Peyer's patch (tissue), 4 donors: ENCODE measurements at places on chromosomes 5 and 9.

GRCh38 chr5:149959406-149960236, 937 bp upstream of the SLC26A2 start:
- DNase-seq = peak; percentile 24

DNA sequence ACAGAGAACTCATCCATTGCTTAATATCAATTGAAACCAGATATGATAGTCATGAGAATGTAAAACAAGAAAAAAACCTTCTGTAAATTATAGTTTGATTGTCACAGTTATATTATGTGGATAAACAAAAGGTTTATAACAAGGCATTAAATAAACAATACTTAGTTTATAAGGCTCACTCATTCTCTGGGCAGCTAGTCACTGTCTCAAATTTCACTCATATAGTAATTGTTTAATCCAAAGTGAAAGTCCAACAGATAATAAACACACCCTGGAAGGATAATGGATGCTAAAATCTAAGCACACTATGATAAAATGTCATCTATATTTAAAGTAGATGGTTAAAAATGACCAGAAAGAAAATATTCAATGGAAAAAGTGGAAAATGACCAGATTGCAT, 30.8 kb upstream of the SLC12A2 start:
- no peak for DNase-seq

DNA sequence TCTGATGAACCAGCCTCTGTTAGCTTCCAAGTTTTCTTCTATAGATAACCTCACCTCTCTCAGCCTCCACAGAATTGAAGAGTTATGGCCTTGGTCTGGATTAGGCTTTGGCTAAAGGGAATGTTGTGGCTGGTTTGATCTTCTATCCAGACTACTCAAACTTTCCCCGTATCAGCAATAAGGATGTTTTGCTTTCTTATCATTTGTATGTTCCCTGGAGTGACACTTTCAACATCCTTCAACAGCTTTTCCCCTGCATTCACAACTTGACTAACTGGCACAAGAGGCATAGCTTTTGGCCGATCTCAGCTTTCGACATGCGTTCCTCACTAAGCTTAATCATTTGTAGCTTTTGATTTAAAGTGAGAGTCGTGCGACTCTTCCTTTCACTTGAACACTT, 28.1 kb upstream of the GNE start:
- DNase-seq = no peak

DNA sequence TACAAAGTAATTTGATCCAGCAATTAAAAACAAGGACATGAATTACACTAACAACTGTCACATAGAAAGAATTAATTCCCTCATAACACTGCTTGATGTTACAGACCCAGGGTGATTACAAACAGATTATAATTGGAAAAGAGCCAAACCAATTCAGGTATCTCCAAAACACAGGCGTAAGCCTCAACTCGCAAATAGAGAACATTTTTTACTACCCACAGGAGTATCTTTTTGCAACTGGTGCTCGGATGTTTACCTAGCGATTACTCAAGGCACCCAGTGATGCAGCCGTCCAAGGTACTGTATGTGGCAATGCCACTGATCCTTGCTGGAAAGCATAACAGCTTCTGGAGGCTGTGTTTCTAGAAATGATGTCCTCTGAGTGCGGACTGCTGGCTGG, 386.1 kb upstream of the KIF2A start:
- DNase-seq = no peak

DNA sequence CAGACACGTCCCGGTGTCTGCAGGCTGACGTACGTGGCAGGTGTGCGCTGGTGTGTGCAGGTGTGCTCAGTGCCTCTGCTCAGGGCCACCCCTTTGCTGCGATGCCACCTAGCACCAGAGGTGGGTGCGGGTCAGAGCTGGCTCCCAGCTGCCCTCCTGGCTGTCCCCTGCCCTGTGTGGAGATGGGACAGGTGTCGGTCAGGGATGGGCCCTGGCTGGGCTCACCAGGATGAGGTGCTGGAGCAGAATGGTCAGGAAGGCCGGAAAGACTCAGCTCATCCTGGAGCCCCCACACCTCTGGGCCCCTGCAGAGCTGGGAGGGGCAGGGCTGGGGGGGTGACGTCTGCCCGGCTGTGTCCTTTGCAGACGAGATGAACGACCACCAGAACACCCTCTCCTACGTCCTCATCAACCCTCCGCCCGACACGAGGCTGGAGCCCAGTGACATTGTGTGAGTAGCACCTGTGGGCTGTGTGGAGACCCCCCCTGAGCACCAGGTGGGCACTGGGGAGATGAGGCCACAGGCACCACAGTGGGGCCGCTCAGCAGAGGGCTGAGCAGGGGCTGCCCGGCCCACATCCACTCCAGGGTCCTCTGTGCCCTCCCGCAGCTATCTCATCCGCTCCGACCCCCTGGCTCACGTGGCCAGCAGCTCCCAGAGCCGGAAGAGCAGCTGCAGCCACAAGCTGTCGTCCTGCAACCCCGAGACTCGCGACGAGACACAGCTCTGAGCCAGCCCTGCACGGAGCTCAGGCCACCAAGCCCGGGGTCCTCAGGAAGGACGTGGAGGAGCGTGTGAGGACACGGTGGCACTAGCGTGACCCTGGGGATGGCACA, 89.7 kb downstream of the KCNT1 start:
- no peak for DNase-seq

DNA sequence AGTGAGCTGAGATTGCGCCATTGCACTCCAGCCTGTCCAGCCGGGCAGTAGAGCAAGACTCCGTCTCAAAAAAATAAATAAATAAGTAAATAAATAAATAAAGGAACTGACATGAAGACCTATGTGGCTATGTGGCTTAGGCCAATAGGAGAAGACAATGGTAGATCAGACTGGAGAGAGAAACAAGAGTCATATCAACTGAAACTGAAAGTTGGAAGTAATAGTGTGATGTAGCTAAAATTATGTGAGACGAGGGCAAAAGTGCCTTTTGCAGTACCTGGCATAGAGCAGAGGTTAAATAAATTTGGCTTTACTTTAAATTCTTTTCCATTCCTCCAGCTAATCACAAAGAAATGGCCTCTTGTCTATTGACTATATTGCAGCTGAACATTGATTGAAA, 7.3 kb downstream of the FBP2 start:
- no peak for DNase-seq

DNA sequence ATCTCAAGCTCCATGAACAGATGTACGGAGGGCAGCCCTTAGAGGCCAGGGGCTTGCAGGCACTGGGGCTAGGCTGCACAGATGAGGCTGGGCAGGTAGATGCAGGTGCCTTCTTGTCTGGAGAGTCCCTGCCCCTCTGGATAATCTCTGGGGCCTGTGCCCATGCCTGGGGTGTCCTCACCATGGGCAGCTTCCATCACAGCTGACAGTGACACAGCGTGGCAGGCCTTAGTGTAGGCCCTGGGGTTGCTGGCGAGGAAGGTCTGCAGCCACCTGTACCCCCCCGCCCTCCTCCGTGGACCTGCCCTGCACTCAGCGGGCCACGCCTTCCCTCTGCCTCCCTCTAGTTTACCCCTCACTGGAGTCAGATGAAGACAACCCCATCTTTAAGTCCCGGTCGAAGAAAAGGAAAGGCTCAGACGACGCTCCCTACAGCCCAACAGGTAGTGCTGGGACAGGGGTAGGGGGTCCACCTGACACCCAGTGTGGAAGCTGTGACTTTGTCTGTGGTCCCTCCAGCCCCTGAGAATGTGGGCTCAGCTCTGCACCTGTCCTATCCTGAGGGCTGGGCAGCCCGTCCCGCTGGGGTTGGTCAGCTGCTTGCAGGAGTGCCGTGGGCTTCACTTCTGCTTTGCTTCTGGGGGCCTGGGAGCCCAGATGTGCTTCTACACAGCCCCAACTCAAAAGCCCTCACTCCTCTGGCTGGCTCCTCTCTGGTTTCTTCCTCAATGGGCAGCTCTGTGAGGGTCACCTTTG, 98.4 kb downstream of the PHF2 start:
- DNase-seq = peak; percentile 41

- no peak for DNase-seq
Observed at GRCh38 chr5:125186911-125187375, 440.5 kb upstream of the ZNF608 start.

- DNase-seq = no peak
Observed at GRCh38 chr5:124001036-124001615, 489.1 kb downstream of the CSNK1G3 start.

DNA sequence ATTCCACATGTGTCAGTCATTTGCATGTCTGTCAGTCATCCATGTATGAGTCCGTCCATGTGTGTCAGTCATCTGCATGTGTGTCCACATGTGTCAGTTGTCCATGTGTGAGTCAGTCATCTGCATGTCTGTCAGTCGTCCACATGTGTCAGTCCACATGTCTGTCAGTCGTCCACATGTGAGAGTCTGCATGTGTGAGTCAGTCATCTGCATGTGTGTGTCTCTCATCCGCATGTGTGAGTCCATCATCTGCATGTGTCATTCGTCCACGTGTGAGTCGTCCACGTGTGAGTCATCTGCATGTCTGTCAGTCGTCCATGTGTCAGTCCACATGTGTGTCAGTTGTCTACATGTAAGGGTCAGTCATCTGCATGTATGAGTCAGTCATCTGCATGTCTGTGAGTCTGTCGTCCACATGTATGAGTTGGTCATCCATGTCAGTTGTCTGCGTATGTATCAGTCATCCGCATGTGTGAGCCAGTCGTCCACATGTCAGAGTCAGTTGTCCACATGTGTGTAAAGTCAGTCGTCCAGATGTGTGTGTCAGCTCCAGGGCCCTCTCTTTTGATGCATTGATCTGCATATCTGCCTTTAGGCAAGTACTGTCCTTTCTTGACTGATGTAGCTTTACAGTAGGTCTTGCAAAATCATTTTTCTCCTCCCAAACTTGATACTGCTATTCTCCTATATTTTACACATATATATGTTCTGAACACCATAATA, 72.5 kb upstream of the CACNA1B start:
- DNase-seq = no peak

- DNase-seq = no peak
Observed at GRCh38 chr9:128224877-128225276, 21.7 kb downstream of the DNM1 start.

DNA sequence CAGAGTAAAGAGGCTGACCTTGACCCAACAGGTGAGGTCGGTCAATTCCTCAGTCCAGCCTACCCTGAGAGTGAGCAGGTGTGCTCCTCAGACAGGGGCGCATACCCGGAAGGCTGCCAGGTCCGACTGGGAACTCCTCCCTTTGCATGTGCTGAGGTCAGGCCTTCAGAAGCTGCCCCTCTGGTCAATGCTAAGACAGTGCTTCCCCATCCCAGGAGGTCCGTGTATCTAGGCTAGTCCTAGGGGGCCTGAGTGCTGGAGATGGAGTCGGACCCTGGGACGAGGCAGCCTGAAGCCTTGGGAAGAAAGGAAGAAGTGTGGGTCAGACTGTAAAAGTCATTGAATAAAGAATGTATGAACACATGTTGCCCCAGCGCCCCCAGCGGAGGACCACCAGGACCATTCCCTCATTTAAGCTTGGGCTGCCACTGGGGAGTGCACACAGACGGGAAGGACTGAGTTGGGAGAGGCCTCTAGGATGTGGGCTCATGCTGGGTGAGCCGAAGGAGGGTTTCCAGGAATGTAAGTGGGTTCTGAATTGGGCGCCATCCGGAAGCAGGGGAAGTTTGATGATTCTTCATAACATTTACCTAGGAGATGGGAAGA, 41.0 kb upstream of the GFPT2 start:
- no peak for DNase-seq

- no peak for DNase-seq
Observed at GRCh38 chr5:139985733-139986132, 57.4 kb downstream of the NRG2 start.

DNA sequence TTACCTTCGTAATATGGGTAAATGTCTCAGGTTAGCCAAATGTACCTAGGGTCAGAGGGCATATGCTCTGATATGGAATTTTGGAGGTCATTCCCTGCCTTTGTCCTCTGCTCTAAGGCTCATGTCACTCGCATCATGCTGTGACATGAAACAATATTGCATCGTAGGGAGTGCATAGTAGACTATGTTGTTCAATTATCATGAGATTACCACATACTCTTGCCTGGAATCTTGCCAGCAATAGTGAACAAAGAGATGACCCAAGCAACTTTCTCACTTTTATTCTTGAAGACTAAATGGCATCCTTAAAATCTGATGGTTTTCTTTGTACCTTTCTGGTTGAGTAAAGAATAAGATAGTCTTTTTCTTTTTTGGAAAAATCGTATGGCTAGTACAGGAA, 27.6 kb downstream of the ZNF462 start:
- no peak for DNase-seq

- no peak for DNase-seq
Observed at GRCh38 chr5:157963761-157964160, 104.8 kb upstream of the CLINT1 start.

DNA sequence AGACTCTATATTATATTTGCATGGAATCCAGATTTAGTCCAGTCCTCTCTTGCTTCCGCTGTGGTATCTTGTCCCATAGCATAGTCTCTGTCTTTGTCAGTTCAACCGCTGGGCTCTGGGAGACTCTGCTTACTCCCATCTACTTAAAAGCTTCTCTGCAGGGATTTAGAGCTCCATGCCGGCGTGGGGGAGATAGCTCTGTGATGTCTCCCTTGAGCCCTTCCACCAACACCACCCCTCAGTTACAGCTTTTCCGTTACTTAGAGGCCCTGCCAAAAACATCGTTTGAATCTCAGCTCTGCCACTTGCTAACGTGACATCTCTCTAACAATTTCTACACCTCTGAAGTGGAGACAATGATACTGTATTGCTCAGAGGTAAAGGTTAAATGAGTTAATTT, 306.1 kb upstream of the ZNF608 start:
- DNase-seq = no peak

DNA sequence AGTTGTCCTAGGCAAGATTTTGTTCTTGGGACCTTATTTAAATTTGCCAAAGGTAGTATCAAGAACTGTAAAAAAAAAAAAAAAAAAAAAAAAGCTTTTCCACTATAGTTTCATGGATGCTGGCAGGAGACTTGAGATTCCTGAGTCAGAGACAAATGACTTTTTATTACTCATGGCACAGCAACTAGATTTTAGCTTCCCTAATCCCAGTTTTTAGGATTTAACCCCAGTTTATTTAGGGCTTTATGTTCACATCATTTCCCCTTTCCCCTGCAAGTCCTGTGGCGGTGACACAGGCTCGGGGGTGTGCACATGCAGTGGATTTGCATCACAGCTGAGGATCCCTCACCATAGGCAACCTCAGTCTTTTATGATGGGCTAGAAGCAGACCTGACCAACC, 144.9 kb downstream of the GOLPH3 start:
- no peak for DNase-seq

GRCh38 chr5:172049226-172049796, 42.9 kb upstream of the FBXW11 start:
- no peak for DNase-seq

DNA sequence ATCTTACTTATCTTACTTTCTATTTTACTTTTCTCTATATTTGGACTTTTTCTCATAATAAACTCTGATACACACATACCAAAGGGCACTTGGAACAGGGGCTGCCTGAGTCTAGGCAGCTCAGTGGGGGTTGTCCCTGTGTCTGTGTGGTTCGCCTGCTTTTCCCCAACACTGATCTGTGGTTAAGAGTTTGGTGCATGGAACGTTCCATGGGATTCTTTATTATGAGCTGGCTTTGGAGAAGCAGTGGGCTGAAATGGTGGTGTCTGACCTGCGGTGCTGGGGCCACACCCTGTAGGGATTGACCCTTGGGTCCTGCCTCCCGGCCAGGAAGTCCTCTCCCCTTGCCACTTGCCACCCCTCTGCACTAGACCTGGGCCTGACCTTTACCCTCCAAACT, 47.4 kb downstream of the ANKRD33B start:
- DNase-seq = no peak
